ENCODE measurements at places on chromosomes 6 and 20.

DNA sequence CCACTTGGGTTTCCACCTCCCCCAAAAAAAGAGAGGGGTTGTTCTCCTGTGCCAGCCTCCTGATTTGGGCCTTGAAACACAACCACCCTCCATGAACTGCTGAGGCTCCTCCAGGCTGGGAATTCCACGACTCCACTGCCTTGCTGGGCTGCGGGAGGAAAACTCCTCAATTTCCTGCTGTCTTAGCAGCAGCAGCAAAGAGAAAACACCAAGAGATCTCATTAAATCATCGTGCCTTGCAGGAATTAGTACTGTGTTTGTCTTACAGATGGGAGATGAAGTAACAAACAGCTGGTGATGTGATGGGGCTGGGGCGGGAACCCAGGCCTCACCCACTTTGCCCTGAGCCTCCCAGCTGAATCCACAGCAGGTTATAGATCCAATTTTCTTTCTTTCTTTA, 29.0 kb downstream of the BPIFB1 start:
- no peak for DNase-seq

DNA sequence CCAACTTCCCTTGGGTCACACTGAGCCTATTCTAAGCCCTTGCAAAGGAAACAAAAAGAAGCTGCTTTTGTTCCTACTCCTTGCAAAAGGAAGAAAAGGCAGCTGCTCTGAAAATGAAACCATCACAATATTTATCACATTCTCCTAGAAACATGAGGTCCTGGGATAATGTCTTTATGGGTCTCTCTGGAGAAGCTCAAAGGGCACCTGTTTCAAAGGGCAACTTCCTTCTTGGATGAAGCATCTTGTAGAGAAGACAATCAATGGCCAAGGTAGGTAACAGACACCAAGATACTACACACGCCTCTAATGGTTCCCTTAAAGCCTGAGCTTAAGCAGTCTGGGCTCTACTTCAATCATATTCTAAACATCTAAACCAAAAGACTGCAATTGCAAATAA, 10.4 kb downstream of the ELOVL5 start:
- no peak for DNase-seq

GRCh38 chr6:49233483-49233882, 229.6 kb downstream of the MMUT start:
- no peak for DNase-seq

DNA sequence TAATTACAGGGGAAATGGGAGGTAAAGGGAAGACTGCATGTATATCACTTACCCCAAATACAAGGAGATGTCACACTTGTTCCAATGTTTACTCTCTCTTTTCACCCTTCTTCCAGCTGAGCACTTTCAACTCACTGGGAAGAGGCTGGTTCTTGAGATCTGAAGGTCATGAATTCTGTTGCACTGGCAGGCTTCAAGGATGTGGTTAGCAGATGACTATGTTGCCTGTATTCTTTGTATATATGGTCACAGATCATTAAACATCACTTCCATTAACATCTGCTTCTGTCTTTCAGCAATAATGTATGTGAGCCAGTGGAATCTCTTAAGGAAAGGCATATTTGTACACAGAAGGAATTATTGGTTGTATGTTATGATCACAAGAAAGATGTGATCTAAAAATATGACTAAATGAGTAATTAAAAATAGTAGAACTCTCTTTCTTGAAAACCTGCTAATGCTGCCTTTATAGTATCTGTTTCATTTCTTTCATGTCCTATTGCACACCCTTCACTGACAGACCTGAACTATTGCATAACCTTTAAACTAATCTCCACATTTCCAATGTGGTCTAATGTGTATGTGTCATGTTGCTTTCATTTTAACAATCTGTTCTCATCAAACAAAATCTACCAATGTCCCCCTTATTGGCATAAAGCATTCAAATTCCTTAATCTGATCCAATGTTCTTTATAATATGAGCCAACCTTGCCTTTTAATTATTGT, 131.4 kb upstream of the EPHA7 start:
- no peak for DNase-seq

DNA sequence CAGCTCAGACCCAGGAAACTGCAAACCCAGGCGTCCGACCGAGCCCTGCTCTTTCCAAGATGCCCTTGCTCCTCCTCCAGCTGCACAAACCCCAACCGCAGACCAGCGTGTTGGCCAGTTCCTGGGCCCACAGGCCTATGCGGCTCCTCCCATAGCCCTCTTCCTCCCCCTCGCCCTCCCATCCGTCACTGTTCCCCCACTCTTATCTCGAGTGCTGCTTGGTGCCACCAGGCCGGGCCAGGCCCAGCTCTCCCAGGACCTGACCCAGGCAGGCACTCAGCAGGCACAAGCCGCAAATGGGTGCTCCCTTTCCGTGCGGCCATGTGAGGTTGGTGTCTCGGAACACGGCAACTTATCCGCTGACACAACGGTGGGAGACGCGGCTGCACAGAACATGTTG, 28.6 kb downstream of the ADRM1 start:
- DNase-seq = no peak

DNA sequence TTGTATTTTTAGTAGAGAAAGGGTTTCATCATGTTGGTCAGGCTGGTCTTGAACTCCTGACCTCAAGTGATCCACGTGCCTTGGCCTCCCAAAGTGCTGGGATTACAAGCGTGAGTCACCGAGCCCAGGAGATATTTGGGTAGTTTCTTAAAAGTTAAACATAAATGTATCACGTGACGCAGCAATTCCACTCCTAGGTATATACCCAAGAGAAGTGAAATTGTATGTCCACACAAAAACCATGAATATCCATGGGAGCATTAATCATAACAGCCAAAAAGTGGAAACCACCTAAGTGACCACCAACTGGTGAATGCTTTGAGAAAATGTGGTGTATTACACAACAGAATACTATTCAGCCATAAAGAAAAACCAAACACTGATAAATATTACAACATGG, 164.8 kb downstream of the MRPL14 start:
- no peak for DNase-seq

DNA sequence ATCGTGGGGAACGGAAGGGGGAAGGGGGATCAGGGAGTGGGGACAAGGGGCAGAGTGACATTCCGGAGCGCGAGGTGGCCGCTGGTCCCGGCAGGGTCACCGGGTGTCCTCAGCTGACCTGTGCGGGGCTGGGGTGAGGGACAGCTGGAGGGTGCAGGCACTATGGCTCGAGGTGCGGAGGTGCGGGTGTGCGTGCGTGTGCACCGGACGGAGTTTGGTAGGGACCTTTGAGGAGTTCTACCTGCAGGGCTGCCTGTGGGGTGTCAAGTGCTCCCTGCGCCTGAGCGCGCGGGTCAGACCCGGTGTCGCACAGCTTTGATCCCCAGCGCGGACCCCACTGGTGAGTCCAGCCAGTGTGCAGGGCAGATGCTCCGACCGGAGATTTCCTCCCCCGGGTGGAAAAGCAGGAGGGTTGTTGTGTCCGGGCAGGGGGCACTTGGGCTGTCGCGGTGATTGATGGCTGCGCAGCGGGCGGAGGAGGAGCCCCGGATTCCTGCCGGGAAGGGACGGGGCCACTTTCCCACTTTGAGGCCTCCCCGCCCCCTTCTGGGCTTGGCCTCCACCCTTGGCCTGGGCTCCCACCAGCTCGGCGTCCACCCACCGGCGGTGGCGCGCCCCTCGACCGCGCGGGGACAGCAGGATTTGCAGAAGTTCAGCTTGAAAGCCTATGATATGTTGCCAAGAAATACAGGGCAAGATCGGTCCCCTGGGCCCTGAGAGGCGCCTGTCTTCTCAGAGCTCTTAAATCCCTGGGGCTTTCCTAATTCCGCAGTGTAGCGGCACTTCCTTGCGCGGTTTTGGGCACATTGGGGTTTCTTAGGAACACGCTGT, 658 bp downstream of the RIN2 start:
- no peak for DNase-seq

- no peak for DNase-seq
Observed at GRCh38 chr6:40163924-40164323, 229.7 kb upstream of the MOCS1 start.

DNA sequence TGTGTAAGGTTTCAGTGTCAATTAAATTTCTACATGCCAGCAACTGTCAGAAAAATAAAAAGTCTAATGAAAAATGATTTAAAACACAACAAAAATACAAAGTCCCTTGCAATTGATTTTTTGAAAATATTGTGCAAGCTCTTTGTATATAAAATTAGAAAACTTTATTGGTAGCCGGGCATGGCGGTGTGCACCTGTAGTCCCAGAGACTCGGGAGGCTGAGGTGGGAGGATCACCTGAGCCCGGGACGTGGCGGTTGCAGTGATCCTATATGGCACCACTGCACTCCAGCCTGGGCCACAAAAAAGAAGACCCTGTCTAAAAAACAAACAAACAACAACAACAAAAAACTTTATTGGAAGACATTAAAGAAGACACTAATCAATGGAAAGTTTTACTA, 6.0 kb upstream of the OVOL2 start:
- no peak for DNase-seq

Data from NCI-H2227 treated with DMSO at 0.1 percent for 48 hours (cell line).